ENCODE measurements at places on chromosomes 6 and 20. TPM values are rescaled to one million over a fixed set of nuclear protein-coding genes. Genes with fewer than 3 reads are reported as not detected.

DNA sequence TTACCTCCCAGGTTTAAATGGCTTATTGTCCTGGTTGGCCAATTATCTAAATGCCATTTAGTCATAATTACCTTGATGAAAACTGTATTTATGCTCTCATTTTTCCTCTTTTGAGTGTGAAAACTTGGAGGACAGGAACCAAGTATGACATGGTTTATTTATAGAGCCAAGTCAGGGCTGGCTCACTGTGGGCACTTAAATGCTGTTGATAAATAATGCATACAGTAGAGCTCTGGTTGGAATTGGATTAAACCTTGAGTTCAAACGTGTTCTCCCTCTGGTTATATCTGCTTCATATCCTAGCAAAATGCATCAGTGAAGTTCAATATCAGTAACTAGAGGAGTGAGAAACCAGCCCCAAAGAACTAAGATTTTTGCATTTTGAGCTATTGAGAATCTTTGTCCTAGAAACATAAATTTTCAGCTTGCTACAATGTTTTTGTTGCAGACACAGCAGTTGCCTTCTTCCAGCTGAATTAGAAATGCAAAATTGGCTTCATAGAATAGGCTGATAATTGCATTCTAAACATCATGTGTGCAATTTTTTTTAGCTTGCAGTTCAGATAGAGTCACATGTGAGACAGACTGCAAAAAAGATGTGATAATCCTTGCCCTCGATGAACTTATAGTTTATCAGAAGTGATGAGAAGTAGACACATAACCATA is 255.8 kb downstream of the BTBD3 start:
- peaks cover 19% of the 10 kb centered on the region for H3K4me1 ChIP-seq
- DNase-seq, result no peak
- H3K36me3 ChIP-seq, result no peaks in the 10 kb centered on the region
- H3K27me3 ChIP-seq, result no peaks in the 10 kb centered on the region
- no peak overlapping the region for H3K27ac ChIP-seq

The TRIM31 gene
- polyA plus RNA-seq, result 133 TPM

DNA sequence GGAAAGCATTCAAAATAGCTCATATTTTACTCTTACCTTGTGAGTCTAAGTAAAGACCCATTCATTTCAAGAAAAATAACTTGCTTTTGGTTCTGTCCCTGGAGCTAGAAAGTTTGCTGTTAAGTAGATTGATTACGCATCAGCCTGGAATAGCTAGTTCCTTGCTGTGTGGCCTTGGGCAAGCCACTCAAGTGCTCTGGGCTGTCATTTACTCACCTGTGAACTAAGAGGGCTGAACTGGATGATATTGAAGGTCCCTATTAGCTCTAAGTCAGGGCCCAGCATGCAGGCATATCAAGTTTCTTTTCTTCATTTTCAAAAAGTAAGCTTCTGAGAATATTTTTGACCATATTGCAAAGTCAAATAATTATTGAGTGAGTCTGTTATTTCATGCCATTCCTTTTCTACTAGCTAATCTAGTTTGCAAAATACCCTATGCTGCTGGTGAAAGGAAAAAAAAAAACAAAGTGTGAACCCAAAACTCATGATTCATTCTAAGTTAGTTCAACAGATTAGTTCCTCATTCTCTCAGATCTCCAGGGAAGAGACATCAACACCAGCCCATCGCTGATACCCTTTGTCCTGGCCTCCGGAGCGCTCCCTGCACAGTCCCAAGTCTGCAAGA is 106.5 kb upstream of the GMDS start:
- no peaks in the 10 kb centered on the region for H3K27me3 ChIP-seq
- H3K27ac ChIP-seq, result no peak overlapping the region
- DNase-seq, result no peak
- no peaks in the 10 kb centered on the region for H3K36me3 ChIP-seq

DNA sequence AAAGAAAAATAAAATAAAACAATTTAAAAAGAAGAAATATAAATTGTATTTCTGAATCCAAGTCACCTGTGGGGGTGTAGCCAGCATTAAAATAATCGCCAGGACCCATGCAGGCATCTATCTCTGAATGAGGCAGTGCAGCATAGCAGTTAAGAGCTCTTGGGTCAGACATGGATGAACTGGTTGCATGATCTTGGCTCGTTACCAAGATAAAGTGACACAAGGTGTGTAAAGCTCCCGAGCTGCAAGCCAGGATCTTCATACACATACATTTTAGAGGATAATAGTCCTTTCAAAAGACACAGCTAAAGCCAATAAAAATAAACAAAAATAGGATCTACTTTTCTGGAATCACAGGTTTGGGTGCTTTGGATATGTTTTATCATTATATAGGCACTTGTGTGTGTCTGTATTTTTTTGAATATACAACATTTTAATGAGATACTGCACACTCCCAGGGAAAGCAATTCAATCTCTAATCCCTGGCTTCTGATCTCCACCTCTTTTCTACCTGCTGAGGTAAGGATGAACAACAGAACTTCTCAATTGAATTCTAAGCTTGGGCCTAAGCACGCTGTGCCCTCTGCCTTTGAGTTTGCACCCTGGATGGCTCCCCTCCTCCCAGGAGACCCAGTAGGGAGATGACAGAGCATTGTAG is 8.9 kb downstream of the TRIM10 start:
- H3K27me3 ChIP-seq, result no peaks in the 10 kb centered on the region
- H3K4me1 ChIP-seq, result no peaks in the 10 kb centered on the region
- H3K27ac ChIP-seq, result no peak overlapping the region
- H3K4me3 ChIP-seq, result no peak overlapping the region
- DNase-seq, result no peak
- no peaks in the 10 kb centered on the region for H3K36me3 ChIP-seq

- H3K4me3 ChIP-seq, result no peak overlapping the region
- no peak for DNase-seq
- H3K27me3 ChIP-seq, result no peaks in the 10 kb centered on the region
Observed at GRCh38 chr6:16205377-16206144, 32.8 kb upstream of the GMPR start.

DNA sequence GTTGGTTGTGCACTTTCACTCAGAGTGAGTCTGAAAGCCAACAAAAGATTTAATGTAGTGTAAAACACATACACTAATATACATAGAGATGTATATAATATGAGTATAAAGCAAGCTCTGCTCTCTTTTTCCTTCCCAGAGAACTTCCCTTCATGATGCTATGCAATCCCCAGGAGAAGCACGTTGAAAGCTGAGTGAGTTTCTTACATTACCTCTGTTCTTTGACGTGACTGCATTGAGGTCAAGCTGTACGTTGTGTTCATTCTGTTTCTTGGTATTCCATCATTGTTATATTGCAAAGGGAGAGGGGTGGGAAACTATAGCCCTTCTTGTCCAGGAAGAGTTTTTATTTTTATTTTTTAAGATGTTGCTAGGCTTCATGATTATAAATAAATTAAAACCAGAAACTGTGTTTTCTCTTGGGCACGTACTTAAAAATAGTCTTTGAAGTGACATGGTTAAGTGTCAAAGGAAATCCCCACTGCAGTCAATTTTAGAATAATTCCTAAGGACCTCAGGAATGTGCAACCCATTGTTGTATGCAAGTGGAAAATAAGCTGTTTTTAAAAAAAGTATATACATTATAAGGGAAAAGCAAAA is 651.0 kb downstream of the CD109 start:
- no peaks in the 10 kb centered on the region for H3K4me1 ChIP-seq
- no peak overlapping the region for H3K27ac ChIP-seq
- H3K36me3 ChIP-seq, result no peaks in the 10 kb centered on the region
- no peaks in the 10 kb centered on the region for H3K27me3 ChIP-seq
- no peak for DNase-seq
- no peak overlapping the region for H3K4me3 ChIP-seq

Data from sigmoid colon (tissue), 7 donors.